ENCODE measurements at places on chromosomes 6 and 20. TPM values are rescaled to one million over a fixed set of nuclear protein-coding genes. Genes with fewer than 3 reads are reported as not detected.

BAG2 gene
- 6.8 TPM for total RNA-seq

PDYN gene
- total RNA-seq = not detected

GRCh38 chr6:29791162-29791561 lies 36.5 kb upstream of the HLA-G start:
- no peak for DNase-seq

GRCh38 chr20:38604873-38605303 lies 3.3 kb downstream of the ARHGAP40 start:
- DNase-seq = no peak

GRCh38 chr6:129195643-129196042 lies 312.7 kb downstream of the LAMA2 start:
- DNase-seq = no peak

GRCh38 chr20:49484180-49485140 lies 2.0 kb upstream of the KCNB1 start:
- peak; percentile 80 for DNase-seq

SLC35D3 gene
- not detected for total RNA-seq

GRCh38 chr6:21075986-21076385 lies 517.6 kb upstream of the SOX4 start:
- no peak for DNase-seq

DNA sequence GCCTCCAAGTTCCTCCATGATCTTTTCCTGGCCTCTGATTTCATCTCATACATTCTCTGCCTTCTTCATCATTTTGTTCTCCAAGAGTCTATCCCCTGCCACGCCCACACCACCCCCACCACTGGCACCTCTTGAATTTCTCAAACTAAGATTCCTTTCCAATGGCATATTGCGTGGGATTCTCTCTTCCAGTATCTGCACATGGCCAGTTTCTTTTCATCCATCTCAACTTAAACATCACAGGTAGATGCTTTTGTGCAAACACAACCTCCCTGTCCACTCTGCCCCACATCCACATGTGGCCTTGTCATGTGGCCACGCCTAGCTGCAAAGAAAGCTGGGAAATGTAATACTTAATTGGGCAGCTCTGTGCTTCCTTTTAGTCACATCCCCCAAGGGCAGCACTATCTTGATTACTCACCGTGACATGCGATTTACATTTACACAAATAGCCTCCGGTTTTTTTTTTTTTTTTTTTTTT lies 33.4 kb upstream of the ZMYND8 start:
- DNase-seq = no peak

DNA sequence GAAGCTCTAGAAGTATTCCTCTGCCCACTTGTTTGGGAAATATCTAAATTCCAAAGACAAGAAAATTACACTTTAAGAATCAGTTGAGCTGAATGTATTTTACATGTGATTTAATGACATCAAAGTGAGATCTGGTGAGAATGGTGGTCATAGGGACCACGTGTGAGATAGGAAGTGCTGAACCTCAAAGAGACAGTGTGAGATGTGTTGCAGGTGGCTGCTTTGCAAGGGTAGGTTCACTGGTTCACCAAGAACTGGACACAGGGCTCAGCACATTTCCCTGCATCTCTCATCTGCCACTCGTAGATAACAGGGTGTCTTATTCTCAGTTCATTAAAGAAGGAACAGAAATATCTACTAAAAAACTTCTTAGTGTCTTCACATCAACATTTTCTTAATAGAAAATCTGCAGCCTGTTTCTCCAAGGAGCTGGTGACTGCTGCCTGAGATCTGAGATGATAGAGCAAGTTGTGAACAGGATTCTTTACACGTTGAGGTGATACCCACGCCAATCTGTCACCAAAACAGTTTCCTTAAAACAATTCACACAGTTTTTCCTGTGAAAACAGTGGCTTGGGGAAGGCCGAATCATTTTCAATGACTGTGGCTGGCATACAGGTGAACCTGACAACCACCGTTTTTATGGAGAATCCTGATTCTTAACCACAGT lies 7.2 kb downstream of the CCR6 start:
- DNase-seq = peak; percentile 12

CLDN20 gene
- not detected for total RNA-seq

DNA sequence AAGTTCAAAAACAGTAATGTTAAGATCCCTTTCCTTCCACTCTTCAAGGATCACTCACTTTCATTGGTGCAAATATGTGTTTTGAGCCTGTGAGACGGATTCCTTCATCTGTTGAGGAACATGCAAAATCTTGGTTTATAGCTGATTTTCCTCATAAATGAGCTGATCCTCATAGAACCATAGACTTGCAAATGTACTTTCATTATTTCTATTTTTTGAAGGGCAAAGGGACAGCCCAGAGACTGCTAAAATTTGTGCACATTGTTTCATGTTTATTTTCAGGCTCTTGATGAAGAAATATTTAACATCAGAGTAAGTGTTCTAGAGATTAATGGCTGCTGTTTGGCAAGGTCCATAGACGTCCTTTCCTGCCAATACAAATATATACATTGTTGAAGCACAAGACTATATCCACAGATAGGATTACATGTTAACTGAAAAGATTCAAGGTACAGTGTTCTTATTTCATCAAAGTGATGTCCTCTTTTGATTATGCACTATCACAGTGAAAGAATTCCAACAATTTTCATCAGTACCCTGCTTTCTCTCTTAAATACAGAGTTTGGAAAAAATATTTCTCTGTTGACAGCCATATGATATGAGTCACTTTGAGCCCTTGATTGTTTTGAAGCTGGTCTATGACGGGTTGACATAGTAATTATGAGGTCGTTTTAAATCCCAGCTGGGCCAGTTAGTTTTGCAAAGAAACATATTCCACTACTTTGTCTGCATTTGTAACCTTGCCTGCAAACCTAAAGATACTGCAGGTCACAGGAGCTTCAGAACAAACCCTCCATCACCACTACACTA lies 95.7 kb downstream of the FILIP1 start:
- DNase-seq = no peak

GRCh38 chr20:35404614-35405259 lies 7.0 kb downstream of the UQCC1 start:
- DNase-seq = no peak

DNA sequence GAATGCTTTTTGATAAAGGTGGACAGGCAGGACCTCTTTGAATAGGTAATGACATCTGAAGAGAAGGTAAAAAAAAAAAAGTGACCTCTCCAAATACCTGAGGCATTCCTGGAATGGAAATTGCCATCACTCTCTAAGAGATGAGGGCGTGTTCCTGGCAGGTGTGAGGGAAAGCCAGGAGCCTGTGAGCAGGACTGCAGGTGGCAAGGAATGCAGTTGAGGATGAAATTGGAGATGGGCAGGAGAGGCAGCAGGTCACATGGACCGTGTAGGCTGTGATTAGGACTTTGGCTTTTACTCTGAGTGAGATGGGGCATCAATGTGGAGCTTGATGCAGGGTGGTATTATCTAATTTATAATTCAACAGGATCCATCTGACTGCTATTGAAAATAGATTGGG lies 227.4 kb downstream of the LRFN2 start:
- no peak for DNase-seq

DNA sequence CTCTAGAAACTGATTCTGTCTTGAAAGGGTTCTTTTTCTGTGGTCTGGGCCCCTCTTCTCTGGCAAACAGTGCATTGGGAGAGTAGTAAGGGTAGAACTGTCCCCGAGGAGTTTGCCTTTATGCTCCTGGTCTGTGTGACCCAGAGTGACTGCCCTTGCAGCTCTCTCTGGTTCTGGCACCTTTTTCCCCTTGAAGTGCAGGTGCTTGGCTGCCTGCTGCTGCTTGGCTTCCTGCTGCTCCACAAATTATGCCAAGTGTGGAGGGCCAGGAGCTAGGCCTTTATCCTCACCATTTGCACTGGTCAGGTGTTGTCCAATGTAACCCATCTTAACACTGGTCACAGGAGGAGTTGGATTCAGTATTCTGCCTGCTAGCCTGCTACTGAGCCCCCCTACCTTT lies 11.2 kb downstream of the KIZ start:
- no peak for DNase-seq

GRCh38 chr6:15744818-15745402 lies 82.1 kb upstream of the DTNBP1 start:
- no peak for DNase-seq

LAMA4 gene
- total RNA-seq = not detected

MRPS26 gene
- 155 TPM for total RNA-seq

DNA sequence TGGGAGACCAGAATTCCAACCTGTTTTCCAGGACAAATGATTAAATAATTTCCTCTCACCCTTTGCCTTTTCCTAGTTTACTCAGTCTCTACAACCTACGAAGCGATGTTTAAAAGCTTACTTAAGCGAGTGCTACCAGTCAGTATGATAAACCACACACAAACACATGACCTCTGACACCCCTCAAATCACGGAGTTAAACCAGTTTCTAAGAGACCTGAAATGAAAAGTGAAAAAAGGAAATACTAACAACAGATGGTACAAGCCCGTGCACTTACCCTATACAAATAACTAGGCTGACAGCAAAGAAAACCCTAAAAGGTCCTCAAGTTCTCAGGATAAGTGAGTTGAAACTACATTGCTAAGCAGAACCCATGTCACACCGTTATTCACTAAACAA lies 7.7 kb downstream of the TNFRSF21 start:
- DNase-seq = no peak

GABBR1 gene
- 23.5 TPM for total RNA-seq

TFAP2B gene
- total RNA-seq = not detected

- DNase-seq = no peak
Measured at GRCh38 chr6:129641344-129641743, 68.6 kb downstream of the ARHGAP18 start.

DNA sequence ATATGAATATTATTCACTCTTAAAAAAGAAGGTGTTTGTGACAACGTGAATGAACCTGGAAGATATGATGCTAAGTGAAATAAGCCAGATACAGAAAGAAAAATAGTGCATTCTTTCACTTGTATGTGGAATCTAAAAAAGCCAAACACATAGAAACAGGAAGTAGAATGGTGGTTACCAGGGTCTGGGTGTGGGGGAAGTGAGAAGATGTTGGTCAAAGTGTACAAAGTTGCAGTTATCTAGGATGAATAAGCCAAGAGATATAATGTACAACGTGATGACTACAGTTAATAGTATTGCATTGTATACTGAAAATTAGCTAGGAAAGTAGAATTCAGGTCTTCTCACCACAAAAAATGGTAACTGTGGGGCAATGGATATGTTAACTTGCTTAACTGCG lies 151.1 kb upstream of the HCRTR2 start:
- DNase-seq = no peak

SRMS gene
- total RNA-seq = not detected

DNA sequence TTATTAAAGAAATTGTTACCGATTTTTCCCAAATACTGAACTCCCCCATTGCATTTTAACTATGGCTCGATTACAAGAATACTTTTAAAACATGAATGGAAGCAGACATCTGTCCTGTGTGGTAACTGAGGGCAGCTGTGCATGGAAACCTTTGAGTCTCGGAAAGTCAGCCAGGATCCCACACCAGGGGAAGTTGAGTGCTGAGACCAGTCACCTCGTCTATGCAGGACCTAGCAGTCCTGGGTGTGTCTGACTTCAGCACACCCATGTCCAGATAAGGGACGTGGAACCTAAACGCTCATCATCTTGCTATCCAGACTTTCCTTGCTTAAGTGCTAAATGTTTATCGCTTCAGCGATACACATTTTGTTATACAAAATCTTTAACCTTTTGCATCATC lies 6.1 kb downstream of the RIN2 start:
- DNase-seq = no peak

GRCh38 chr6:38233161-38233791 lies 406.5 kb downstream of the BTBD9 start:
- no peak for DNase-seq

TNFAIP3 gene
- total RNA-seq = 259 TPM

- DNase-seq = no peak
Measured at GRCh38 chr6:17890309-17890708, 97.1 kb downstream of the KIF13A start.

MPIG6B gene
- total RNA-seq = not detected

DNA sequence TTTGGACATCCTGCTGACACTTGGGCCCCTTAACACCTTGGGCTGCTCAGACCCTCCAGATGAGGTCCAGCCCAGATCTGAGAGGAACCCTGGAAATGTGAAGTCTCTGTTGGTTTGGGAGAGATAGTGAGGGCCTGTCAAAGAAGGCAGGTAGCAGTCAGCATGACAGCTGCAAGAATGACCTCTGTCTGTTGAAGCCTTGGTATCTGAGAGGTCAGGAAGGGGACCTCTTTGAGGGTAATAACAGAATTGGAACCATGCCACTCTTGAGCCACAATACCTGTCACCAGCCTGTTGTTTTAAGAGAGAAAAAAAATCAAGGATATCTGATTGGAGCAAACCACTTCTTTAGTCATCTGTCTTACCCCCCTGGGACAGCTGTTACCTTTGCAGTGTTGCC lies 4.2 kb downstream of the SYS1 start:
- no peak for DNase-seq

DNA sequence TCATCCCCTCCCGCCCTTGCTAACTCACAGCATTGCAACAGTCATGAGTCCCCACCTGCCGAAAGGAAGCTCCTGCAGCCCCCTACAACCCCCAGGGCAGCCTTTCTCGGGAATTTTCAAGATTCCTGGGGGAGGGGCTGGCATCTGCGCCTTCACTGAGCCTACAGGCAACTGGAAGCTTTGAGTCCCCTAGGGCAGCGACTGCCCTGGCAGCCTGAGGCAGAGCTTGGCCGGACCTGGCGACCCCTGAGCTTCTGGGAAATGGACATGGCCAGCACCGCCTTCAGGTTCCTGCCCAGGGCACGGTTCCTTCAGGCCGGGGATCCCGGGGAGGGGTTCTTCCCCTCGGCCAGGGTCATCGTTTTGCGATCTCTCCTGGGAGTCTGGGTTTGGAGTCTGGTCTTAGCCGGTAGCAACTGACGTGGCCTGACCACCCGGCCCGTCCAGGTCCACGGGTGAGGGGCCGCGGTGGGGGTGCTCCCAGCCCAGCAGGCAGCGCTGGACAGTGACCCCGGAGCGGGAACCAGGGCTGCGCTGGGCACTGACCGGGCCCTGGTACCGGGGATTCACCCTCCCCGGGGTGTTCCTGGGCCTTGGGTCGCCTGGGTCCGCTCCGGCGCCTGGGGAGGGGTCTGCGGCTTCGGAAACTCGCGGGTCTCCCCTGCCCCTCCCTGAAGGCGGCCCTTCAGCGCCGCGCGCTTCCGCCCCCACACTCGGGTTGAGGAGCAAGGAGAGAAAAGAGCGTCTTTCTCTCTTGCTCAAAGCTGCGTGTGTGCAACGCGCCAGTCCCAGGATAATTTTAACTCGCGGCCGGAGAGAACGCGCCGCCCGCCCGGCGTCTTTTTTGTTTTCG lies 593 bp upstream of the COL9A3 start:
- no peak for DNase-seq

JAG1 gene
- total RNA-seq = 0.15 TPM

DNA sequence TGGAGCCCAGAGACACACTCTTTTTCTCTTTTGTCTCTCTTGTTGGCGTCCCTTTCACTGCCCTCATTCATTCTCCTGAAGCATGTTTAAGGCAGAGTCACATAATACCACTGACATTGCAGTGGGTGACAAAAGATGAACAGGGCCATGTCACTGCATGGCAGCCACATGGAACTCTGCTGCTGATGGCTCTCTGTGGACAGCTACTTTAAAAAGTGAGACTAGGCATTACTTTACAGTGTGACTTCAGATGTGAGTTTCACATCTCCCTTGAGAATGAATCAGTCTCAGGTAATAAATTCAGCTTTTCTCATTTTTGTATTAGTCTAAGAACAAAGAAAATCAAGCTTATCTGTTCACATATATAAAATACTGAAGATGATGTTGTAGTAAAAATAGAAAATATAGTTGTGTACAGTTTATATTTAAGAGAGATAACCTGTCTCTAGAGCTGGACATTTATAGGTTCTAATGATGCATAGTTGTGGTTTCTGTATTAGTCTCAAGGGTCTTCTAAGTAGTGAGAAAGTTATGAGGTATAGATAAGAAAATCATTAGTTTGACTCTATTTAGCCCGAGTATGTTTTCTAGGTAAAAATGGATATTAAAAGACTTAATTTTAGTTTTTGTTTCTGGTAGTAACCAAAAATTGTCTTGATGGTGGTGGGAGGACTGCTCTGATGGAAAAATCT lies 6.1 kb downstream of the MRS2 start:
- DNase-seq = no peak

Measured in activated CD4-positive, alpha-beta memory T cell treated with anti-CD3 and anti-CD28 coated beads for 36 hours (primary cell).